ENCODE measurements at places on chromosomes 6 and 20.

GRCh38 chr20:17799575-17800227, 99.9 kb downstream of the BANF2 start:
- no peak for DNase-seq

DNA sequence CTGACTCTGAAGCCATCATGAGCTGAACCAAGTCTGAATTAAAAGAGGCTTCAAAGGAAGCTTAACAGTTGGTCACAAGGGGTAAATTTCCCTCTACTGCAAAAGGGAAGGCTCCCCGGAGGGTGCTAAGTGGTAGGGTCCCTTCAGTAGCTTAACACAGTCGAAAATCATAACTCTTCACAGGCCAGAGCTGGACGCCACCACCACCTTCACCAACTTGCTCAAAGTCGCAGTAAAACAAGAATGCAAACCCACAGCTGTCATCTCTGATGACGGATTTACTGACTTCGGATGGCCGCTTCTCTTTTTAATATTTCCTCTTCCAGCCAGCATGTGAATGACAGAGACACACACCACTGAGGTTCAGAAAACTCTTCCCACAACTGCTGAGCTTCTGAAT, 144.7 kb upstream of the FBXL4 start:
- no peak for DNase-seq

DNA sequence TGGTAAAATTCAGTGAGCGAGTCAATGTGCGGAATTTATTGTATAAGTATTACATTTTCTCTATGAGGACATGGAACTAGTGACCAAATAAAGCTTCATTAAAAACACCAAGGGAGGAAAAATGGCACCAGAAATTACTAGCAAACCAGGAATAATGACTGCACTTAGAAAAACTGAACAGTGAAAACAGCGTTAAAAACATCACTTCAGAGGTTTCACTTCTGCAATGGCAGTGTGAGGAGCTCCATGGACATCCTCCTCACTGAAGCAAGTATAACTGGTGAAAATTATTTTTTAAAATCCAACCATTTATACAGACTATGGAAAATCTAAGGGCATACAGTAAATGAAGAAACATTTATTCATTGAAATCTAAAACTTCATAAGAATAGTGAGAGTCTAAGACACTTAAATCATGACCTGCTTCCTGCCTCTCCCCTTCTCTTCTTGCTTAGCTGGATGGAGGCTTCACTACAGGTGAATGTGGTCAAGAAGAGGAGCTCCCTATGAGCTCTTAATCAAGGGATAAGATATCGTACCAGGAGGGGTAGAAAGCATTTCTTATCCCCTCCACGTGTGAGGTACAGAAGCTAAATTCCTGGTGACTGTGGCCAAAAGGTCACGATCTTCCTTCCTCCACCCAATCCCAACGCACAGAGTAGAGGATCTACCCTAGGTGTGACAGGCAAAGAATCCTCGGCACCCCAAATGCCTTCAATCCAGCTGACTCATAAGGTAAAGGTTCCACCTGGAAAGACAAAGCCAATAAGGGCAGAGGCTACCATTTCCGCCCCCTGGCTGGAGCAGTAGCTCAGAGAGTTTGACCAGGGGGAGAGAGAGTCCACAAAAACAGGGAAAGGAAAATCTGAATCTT, 12.3 kb upstream of the ASF1A start:
- no peak for DNase-seq

DNA sequence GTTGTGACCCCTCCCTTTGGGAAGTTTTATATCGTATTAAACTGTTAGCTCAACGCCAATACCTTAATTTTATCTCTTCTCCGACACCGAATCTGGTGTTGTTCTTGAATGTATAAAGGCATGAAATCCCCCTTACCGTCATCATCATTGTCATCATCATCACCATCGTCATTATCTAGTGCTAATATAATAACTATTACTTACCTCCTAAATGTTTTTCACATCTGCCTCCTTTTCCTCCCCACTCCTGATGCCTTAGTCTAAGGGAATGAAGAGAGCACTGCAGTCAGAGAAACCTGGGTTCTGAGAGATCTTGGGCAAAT, 677 bp upstream of the ZBTB24 start:
- DNase-seq, result no peak

- no peak for DNase-seq
Measured at GRCh38 chr6:107877968-107878367, 53.9 kb upstream of the SCML4 start.

GRCh38 chr6:7445885-7446461, 56.4 kb downstream of the RIOK1 start:
- DNase-seq, result no peak

- DNase-seq, result no peak
Measured at GRCh38 chr20:52975803-52976531, 3.8 kb downstream of the TSHZ2 start.

- no peak for DNase-seq
Measured at GRCh38 chr6:12567682-12568081, 148.9 kb upstream of the PHACTR1 start.

- no peak for DNase-seq
Measured at GRCh38 chr6:26157251-26158075, 70.2 kb downstream of the HFE start.

- no peak for DNase-seq
Measured at GRCh38 chr20:10537850-10538480, 102.9 kb downstream of the SLX4IP start.

- DNase-seq, result no peak
Measured at GRCh38 chr6:11756292-11756691, 22.3 kb downstream of the ADTRP start.

DNA sequence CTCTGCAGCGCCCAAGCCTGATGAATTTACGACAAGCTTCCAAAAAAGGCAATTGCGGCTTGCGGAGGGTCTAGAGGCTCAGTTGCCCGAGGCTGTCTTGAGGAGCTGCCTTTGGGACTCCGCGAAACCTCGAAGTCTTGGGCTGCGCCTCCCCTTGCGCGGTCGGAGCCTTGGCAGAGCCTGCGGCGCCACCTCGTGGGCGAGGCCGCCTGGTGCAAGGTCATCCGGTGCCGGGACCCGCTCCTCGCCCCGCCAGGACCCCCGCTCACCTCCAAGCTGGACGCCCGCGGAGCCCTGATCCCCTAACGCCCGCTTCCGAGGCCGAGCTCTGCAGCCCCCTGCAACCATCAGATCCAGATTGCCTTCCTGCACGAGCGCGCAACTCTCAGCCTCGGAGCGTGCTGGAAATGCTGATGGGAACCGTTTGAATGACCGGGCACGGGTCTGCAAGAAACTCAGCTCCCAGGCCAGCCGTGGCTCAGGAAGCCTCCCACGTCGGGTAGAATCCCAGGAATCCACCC, 14.9 kb upstream of the FAM210B start:
- DNase-seq, result peak; percentile 51

DNA sequence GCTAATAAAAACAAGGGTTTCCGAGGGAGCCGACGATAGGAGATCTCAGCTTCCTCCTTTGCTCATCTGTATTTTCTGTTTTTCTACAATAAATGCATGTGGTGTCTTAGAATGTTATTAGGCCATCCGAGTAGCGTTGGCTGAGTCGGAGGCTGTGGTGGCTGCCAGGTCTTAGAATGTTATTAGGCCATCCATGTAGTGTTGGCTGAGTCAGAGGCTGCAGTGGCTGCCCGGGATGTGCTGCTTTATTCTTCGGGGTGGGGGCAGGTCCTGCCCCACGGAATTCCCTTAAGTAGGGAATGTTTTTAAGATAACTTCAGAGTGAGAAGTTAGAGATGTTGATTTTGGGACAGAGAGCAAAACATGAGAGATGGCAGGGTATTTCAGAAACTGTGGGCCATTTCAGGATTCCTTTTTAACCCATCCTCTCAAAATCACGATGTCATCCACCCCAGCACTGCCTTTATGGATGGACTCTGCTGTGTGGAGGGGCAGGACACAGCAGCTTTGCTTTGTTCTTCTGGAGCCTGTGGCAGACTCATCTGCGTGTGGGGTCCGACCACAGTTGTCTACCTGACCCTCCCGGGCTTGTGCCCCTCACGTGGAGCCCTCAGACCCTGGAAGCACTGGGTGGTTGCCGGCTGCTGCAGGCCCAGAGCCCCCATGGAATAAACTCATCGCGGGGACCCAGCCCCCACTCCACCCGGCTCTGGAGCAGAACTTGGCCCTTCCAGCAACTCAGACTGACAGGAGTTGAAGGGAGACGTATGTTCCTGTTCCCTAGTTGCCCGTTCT, 20.4 kb downstream of the OSBPL2 start:
- no peak for DNase-seq

DNA sequence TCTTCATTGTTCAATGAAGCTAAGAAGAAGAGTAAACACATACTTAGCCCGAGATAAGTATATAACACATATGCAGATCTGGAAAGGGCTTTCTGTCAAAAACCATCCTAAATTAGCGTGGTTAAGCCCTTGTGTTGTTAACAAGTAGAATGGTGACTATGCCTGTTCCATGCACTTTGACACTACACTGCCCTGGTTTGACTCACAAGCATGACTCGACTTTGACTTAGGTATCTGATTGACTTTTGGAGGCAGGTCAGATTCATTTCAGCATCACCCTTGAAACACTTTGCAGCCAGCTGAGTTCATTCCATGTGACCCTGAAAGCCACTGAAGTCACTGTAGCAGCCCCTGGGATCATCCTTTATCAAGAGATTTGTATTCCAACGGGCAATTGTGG, 239.8 kb downstream of the TBX18 start:
- DNase-seq, result no peak

DNA sequence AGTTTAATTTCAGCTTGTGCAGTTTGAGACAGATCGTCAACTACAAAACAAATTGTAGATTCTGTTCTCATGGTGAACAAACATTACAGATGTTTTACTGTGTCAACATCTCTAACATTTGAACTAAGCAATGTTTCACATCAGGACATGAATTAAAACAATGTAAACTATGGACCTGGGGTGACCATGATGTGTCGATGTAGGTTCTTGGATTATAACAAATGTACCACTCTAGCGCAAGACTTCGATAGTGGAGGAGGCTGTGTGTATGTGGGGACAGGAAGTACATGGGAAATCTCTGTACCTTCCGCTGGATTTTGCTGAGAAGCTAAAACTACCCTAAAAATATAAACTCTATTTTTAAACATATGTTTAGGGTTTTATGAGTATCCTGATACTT, 17.1 kb downstream of the HIVEP2 start:
- DNase-seq, result no peak

GRCh38 chr6:124131259-124131658, 327.6 kb downstream of the NKAIN2 start:
- no peak for DNase-seq

DNA sequence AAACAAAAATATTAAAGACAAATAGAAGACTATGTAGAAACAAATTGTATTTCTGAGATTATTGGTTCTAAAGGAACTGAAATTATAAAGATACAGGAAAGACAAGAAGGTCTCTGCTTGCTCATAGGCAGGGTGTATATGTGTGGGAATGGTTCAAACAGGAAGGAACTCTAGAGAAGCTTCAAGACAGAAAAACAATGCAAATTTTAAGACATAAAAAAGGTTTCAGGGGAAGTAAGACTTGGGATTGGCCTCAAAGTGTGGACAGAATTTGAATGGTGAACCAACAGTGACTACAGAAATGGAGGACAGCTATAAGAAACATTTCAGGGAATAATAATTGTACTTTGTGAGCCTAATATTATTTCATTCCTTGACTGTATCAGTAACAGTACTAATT, 50.3 kb downstream of the OR2B2 start:
- no peak for DNase-seq

GRCh38 chr6:104949206-104949605, 7.7 kb upstream of the LIN28B start:
- no peak for DNase-seq

DNA sequence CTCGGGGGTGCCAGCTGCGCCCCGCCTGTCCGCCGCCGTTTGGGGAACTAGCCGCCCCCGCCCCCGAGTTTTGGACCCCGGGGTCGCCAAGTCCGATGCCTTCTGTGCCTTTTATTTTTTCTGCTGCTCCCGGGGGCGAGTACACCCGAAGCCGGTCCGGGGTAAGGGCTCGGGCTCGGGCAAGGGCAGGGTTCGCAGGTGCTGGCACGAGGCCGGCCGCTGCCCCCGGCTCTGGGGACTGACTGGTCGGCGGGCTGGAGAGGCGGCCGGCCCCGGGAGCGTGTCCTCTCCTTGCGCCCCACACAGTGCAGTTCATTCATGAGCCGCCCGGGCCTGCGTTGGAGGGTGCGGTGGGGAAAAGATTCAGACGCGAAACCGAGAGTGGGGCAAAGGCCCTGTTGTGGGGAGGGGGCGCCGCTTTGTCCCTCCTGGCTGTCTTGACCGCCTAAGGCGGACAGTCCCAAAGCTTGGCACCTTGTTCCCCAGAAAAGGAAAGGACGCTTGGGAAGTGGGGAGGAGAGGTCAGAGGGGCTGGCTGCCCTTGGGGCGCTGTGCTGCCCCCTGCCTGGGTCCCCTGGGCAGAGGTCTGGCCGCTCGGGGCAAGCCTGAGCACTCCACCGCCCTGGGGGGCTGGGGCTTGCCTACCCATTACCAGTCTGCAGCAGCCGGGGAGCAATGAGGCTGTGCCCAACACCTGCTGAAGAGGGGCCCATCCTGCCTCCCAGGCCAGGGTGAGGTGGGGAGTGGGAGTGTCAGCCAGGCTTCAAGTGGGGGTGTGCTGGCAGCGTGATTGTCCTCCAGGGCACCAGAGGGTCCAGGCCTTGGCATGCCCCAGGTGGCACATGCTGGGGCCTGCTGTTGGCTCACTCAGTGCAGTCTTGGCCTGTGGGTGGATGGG, 915 bp downstream of the TMEM63B start:
- peak; percentile 61 for DNase-seq

- DNase-seq, result no peak
Measured at GRCh38 chr20:25041813-25042530, 16.0 kb downstream of the ACSS1 start.

DNA sequence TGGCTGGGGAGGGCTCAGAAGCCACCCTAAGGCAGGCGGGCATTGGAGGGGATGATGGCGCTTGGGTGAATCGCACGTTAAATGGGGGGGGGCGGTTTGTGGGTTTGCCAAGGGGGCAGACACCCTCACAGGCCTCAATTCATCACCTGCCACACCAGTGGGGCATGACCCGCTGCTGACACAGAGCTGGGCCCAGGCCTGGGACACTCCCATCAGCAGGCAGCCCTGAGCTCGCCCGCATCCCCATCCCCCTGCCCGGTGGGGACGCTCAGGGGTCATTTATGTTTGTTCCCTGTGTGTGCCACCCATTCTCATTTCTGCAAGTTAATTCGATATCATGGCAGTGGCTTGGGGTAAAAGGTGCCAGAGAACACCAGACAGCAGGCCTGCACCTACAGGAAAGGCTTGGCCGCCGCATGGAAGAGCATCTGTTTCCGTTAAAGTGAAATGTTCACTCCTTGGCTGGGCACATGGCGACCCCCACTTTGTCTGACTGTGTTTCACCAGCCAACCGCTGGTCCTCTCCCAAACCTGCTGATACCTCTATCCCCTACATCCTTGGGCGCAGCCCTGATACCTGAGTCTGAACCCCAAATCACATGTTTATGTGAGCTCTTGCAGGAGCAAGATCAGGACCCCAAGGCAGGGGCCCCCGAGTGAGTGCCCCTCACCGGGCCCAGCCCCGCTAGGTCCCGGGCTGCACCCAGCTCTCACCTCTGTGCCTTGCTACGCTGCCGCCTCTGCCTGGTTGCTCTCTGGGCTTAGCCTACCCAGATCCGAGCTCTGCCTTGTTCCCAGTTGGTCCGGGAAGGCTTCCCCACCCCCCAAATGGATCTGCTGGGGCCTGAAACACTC, 248.8 kb downstream of the TAF4 start:
- no peak for DNase-seq

Data from ureter (tissue), 1 donor.